ENCODE measurements at places on chromosomes 1 and 21.

GRCh38 chr1:30284226-30284625 lies 439.2 kb downstream of the MATN1 start:
- DNase-seq = no peak

DNA sequence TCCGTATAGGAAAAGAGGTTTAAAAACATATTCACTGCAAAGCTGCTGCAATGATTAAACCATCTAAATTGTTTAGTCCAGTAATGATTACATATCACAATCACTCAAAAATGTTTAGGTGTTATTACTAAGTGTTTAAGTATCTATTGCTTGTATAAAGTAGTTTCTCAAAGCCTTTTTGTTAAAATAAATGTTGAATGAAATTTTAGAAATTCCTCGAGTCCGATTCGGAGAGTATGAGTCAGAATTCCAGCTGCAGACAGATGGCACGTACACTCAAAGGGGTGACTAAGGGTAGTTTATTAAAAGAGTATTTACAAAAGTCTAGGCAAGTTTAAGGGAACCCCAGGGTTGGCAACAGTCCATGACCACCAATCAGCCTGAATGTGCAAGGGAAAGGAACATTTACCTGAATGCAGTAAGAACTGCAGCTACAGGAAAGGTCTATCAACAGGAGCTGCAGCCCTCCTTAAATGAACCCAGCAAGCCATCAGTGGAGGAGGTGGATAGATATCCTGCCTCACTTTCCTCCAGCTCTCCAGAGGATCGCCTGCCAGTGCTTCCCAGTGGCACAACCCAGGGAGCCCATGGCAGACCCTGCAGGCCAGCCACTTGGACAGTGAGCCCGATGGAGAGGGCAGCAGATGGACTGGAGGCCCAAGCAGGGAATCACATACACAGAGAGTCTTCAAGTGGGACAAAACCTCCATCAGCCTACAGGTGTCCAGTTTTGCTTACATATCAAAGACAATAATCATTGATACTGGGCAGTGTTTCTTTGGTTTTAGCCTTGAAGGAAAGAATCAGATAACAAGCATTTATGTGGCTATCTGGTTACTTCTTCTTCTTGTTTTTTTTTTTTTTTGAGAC lies 92.1 kb upstream of the SLC44A3 start:
- no peak for DNase-seq

GRCh38 chr1:17045634-17046333 lies 8.0 kb downstream of the SDHB start:
- no peak for DNase-seq

DNA sequence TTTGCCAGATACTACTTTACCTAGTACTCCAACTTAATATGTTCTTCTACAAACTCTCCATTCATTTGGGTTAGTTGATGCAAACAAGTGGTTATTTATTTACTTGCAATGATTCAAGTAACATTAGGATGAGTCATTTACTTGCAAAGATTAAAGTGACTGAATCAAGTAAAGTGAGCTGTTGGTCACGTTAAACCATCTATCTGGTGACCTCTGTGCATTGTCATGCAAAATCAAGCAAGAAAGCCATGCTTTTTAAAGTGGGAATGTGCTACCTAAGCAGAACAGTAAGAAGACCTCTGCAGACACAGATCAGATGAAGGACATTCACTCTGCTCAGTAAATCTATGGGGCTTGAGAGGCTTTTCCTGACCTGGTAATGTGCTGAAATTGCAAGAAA lies 254.7 kb downstream of the LRRIQ3 start:
- DNase-seq = no peak

- peak; percentile 0 for DNase-seq
These were observed 6.7 kb downstream of the SLC19A1 start for GRCh38 chr21:45535341-45536081.

DNA sequence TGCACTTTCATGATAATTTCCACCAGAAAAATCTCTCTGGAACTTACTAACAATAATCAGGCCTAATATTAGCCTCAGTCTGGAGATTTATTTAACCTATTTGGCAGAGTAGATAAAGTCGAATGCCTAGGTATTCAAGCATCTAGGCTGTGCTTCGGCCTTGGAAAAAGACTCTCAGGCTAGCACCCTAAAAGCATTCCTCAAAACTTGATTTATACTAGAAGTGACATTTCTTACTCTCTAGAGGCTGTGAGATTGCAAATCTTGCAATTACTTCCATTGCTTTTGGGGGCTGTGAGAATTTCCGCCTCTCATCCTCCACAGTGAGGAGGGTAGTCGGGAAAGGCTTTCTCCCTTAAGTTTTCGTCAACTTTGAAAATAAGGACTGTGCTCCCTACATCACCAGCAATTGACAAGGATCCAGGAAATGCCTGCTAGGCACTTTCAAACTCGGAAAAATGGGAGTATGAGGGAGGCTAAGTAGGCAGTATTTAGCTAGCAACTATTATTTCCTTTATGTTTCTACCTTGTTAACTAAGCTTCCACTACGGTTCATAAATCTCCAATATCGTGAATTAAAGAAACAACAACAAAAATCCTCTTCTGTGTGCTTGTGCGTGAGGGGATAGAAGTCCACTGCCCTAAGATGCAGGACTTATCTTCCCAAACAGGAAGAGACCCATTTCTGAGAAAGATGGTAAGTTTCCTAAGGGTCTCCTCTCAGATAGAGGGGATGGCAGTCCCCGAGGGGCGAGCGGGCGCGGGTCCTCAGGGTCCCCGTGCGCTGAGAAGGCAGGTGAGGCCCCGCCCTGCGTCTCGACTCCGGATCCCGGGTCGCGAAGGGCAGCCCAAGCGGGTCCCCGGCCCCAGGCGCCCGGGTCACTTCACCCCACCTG lies 1.1 kb upstream of the LMO4 start:
- no peak for DNase-seq

DNA sequence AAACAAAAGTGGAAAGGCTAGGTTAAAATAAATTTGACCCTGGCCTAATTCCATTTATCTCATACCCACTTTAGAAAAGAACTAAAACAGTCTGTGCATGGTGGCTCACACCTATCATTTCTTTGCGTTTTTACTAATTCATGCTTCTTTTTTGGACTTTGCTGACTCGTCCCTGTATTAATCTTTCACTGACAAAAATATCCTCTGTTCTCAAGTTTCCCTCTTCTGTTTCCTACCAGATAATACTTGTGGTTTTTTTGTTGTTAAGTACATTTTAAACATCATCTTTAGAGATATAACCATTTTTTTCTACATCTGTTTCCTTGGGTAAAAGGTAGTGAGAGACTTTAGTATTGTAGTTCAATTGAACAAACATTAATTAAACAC lies 11.5 kb downstream of the CNST start:
- DNase-seq = no peak

DNA sequence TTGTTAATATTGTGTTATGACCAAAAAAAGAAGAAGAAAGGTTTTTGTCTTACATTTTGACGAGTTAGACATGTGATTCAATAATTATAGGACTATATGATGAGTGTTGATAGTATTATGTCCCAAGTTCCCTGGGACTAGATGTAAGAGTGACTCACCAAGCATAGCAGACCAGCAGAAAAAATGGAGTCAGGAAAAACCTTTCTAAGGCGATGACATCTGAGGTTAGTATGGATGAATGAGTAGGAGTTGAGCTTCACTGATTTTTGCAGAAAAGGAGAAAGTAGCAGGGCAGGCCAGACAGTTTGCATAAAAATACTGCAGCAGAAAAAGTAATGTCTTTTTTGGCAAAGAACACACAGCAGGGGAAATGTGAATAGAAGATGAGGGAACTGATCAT lies 1041.3 kb upstream of the ADGRL4 start:
- DNase-seq = no peak

GRCh38 chr1:20574686-20575540 lies 14.0 kb upstream of the CDA start:
- DNase-seq = peak; percentile 41

DNA sequence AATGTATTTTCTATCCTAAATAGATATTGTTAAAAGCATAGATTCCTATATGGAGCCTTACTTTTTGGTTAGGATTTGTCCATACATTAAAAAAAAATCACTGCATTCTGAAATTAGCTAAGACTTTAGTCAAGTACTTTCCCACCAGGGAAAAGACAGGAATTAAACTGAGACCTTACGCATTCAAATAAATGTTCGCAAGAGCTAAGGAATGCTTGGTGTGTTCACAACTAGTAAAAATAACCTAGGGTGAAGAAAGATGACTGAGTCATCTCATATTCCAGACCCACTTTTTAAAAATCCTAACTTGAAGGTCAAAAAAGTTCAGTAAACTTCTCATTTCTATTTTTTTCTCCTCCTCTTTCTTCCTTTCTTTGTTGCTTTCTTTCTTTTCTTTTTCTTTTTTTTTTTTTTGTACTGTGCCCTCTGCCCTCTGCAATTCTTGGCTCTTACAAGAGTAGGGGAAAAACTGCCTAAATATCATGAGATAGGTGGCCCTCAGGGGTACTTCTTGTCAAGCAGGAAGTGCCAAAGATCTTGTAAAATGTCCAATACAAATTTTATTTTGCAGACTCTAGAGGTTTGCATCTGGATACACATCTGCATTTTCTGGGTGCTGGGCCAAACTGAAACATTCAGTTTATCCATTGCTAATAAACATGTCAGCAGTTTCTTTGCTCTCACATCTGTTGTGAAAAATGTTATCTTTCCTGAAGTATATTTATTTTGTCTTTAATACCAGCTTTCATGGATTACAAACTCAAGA lies 121.4 kb upstream of the GORAB start:
- no peak for DNase-seq

GRCh38 chr21:29077651-29078090 lies 4.2 kb upstream of the CCT8 start:
- DNase-seq = peak; percentile 44

- DNase-seq = no peak
These were observed 60.1 kb upstream of the ASB17 start for GRCh38 chr1:75992312-75992711.

- DNase-seq = no peak
These were observed 771.1 kb downstream of the BRINP3 start for GRCh38 chr1:189706594-189706993.

DNA sequence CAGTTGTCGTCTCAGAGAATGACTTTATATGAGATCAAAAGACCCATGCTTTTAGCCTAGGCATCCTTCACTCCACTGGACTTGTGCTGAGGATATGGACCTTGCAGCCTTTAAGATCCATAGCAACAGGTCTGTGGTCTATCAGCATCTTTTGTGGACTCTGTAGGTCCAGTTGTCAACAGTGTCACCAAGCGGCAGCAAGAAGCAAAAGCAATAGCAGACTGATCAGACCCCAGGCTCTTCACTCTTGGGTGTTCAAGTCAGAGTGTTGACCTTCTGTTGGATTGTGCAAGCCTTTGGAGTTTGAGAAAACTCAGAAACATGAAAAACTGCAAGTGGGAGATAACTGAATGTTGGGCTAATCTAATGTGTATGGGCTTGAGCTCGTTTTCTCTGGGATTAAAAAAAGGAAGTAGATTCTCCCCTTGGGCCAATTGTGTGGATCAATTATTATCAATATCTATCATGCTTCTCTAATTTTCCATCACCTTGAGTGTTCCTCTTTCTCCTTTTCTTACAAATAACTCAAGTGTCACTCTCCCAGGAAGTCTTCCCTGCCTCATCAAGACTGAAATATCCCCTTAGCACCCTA lies 144.2 kb downstream of the LYPLAL1 start:
- no peak for DNase-seq

DNA sequence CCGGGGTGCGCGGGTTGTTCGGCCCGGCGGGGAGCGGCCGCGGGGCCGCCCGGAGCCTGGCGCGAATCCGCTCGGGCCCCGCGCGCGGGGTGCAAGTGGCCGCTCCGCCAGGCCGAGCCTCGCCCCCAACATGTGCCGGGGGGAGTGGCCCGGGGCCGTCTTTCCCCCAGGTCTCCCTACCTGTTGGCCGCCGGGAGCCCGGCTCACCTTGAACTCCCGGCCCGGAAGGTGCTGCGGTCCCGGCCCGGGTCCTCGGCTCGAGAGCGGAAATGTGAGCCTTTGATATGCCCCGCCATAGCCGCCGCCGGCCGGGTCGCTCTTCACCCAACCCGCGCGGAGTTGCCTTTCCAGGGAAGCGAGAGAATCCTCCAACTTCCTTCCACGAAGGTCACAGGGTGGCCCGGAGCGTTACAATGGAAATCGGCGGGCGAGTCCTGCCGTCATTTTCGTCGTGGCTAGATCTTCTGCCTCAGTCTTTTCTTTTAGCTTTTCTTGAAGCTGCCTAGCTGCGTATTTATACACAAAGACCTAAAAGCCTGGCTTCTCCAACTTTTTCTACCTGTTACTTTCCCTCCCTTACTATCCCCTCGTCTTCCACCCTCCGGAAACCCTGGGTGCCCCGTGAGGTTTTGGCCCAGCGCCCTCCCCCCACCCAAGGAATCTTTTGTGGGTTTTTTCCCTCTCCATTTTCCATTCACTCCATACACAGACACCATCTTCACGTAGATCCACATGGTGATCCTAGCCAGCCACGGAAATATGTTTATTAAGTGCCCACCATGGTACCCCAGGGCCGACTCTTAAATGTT lies 867 bp downstream of the PTGFRN start:
- peak; percentile 28 for DNase-seq

DNA sequence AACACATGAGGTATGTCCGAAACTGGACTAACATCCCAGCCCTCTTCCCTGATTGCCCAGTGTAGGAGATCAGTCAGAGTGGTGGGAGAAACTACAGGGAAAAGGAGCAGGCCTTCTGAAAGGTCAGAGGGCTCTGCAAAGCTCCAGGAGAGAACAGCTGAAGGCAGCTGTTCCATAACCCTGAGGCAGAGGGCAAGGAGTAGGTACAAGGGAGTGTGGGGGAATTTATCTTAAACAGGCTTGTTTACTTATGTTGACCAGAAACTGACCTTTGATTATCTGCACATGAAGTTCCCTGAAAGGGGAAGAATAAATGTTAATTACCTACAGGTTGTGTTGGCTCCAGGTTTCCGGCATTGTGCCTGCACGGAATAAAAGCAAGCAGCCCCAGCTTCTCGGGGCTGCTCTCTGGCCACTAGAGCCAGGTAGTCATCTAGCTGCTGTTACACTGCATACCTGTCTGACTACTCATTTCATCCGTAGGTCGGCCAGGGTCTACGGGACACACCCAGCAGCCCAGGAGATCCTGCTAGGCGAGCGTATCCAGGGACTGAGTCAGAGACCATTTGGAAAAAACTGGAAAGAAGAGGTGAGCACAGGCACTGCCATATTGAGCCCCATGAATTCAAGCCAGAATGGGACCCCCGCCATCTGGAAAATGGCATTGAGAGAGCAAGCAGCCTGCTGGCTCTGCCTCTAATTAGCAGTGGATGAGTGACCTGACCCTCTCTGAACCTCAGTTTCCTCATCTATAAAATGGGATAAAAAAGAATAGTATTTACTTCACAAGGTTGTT lies 14.9 kb upstream of the PAQR7 start:
- no peak for DNase-seq

Data from T-helper 1 cell (primary cell).